ENCODE measurements at places on chromosomes 7 and 10.

DNA sequence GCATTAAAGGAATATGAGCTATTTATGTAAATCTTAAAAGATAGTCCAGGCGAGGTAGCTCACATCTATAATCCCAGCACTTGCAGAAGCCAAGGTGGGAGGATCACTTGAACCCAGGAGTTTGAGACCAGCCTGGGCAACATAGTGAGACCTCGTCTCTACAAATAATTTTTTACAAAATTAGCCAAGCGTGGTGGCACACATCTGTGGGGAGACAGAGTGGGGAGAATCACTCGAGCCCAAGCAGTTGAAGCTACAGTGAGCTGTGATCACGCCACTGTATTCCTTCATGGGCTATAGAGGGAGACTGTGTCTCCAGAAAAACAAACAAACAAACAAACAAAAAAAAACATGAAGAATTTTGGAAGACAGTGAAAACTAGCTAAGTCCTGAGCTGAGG, 28.4 kb downstream of the HERC4 start:
- no peak for DNase-seq

GRCh38 chr10:119315128-119316001, 108.0 kb downstream of the GRK5 start:
- peak; percentile 95 for DNase-seq

DNA sequence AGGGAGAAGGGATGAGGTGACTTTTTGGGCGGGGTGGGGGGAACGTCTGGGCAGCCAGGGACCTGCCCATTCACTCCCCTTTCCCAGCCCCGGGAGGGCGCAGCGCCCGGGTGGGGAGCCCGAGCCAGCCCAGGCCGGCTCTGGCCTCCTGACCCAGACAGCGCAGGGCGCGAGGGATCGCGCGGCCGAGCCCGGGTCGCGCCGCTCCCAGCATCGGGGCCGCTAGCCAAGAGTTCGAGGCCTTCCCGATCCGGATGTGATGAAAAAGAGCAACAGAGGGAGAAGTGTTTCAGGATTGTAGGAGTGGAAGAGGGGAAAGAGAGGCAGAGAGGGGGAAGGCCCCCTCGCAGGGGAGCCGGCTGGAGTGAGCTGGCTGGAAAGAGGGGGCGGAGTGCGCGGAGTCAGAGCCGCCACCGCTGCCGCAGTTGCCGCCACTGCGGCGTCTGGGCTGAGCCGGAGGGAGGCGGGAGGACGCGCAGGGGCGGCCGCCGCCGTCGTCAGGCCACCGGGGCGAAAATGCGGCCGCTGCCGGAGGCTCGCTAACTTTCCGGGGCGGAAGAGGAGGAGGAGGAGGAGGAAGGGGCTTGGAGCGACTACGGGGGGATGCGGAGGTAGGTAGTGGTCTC, at the start of gene MDFIC:
Gene MDFIC, plus strand, starts transcription at position 69 of the 626 bp plus-strand sequence. CDS start 940 bp downstream, outside the sequence.
- peak; percentile 75 for DNase-seq

DNA sequence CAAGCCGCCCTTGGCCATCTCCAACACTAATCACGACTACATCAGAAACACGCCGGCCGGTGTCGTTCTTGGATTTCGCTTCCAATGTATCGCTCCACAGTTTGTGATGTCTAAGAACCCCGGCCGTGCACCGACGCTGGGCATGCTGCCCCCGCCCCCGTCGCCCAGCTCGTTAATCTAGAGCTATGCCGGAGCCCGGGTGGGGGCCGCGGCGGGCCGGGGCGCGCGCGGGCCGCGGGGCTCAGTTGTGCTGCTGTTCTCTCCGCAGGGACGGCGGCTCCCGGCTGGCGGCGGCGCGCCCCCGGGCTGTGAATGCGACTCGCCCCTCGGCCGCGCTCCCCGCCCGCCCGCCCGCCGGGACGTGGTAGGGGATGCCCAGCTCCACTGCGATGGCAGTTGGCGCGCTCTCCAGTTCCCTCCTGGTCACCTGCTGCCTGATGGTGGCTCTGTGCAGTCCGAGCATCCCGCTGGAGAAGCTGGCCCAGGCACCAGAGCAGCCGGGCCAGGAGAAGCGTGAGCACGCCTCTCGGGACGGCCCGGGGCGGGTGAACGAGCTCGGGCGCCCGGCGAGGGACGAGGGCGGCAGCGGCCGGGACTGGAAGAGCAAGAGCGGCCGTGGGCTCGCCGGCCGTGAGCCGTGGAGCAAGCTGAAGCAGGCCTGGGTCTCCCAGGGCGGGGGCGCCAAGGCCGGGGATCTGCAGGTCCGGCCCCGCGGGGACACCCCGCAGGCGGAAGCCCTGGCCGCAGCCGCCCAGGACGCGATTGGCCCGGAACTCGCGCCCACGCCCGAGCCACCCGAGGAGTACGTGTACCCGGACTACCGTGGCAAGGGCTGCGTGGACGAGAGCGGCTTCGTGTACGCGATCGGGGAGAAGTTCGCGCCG, 1.9 kb downstream of the VWC2 start:
- no peak for DNase-seq

DNA sequence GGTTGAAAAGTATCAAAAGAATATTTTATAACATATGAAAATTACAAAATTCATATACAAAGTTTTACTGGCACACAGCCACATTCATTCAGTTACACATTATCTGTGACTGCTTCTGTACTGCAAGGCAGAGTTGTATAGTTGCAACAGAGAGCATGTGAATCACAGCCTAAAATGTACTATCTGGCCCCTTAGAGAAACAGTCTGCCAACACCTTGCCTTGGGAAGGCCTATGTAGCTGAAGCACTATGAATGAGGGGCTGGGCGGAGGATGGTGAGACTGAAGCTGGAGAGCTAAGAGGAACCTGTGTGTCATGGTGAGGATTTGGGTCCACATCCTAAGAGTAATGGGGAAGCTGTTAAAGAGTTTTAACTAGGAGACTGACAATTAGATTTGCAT, 35.7 kb downstream of the PDZD8 start:
- no peak for DNase-seq

DNA sequence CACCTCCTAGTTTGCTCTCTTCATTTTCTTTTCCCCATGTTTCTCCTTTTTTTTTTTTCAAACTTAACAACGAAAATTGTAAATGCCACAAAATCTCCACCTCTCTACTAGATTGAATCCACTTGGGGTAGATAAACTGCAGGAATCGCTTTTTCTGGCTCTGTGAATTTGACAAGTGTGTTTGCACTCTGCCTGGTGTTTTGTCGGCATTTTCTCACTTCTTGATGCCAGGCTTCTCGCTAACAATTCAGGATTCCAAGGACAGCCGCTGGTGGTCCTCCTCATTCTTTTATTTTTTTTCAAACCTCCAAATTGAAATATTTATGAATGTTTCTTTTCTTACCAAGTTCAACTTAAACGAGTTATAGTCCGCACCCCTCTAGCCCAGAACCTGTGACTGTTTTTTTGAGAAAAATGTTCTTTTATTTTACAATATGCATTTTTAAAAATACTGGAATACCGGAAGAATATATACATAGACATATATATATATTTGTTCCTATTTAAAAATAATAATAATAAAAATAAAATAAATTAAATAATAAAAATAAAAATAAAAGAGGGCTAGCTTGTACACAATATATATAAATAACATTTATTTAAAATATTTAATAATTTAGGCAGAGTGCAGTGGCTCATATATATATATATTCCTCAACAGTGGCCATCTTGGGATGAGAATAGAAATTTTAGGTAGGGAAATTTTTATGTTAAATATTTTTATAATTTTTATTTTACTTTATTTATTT, 538.8 kb downstream of the TYW1 start:
- DNase-seq, result no peak

DNA sequence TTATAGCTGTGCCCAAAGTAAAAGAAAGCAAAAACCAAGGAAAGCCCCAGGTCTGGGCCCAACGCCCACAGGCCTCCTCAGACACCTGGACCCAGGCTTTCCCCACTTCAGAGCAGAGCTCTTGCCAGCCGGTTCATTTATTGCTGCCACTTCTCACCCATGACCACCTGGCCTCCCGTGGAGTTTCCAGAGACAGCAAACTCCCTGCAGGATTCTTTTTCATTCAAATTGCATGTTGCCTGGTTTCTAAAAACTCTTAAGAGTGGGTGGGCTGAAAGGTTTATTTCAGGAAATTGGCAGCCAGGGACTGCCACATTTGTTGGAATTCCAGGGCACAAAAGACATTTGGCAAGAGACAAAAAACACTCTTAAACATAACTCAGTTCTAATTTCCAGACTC, 4.7 kb downstream of the VOPP1 start:
- DNase-seq, result no peak

GRCh38 chr7:27686315-27686714, 23.6 kb upstream of the HIBADH start:
- peak; percentile 64 for DNase-seq

- DNase-seq, result no peak
Observed at GRCh38 chr10:75935240-75935639, 503.8 kb downstream of the LRMDA start.

GRCh38 chr10:22670788-22671187, 43.6 kb downstream of the PIP4K2A start:
- no peak for DNase-seq

DNA sequence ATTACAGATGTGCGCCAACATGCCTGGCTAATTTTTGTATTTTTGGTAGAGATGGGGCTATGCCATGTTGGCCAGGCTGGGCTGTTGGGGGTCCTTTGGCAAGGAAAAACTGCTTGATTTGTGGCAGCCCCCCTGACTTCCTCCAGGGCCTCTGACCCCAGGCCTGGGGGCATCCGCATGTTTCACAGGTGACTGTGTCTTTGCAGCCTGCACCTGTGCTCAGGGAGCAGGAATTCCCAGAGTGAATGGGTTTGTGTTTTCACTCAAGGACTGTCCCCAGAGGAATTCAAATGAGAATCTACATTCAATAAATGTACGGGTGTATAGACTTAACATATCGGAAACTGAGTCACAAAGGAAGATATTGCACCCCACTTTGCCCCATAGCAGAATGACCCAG, 11.6 kb upstream of the CLIP2 start:
- DNase-seq, result no peak

DNA sequence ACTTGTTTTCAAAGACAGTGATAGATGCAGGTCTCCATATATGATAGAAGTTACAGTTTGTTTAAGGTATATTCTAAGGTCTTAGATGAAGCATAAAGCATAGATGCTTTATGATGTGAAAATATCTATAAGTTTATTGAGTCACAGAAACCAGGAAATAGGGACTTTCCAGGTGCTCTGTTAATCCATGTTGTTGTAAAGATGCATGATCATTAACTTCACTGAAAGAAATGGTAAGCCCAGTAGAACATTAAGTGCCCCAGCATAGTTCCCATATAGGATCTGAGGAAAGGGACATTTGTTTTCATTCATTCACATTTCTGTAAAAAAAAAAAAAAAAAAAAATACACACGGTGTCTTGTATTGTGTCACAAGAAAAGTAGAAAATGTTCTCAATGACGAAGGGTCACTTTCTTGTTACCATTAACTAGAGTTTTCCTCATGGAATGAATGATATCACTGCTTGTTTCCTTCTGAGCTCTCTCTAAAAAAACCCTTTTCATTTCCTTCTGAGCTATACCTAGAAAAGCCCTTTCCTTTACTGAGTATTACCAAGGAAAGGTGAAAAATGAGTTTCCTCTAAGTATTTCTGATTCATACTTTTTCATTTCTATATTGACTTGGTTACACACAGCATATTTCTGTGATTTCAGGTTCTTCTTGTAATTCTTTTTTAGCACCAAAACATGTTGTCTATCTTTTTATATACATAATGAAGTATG, 105.2 kb downstream of the MACC1 start:
- DNase-seq, result no peak

DNA sequence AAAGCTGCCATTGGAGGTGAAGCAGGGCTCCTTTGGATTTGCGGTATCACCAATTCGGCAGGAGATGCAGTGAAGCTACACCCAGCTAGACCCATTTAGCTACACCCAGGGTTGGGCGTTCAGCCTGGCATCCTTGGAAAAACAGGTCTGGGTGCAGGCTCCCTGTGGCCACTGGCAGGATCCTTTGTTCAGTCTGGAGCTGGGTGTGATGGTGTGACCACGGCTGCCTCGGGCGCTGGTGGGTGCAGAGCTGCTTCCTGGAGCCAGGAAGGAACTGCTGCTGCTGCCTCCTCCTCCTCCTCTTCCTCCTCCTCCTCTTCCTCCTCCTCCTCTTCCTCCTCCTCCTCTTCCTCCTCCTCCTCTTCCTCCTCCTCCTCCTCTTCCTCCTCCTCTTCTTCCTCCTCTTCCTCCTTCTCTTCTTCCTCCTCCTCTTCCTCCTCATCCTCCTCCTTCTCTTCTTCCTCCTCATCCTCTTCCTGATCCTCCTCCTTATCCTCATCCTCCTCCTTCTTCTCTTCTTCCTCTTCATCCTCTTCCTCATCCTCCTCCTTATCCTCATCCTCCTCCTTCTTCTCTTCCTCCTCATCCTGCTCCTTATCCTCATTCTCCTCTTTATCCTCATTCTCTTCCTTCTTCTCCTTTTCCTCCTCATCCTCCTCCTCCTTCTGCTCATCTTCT, 84.0 kb downstream of the GRK5 start:
- no peak for DNase-seq

All from ELR (cell line).